SK-N-SH (cell line): ENCODE measurements at places on chromosomes 3 and 15. TPM values are rescaled to one million over a fixed set of nuclear protein-coding genes. Genes with fewer than 3 reads are reported as not detected.

LEKR1 gene
- 0.30 and 0.55 TPM in 2 replicates for polyA plus RNA-seq

EPHA6 gene
- not detected in 2 replicates for polyA plus RNA-seq

AQP9 gene
- polyA plus RNA-seq, result not detected in 2 replicates

ACOX2 gene
- polyA plus RNA-seq, result 7.1 and 9.0 TPM in 2 replicates

CDHR4 gene
- polyA plus RNA-seq, result 0.07 and 0.13 TPM in 2 replicates

OR5H15 gene
- polyA plus RNA-seq, result not detected in 2 replicates

SIDT1 gene
- polyA plus RNA-seq, result 0.02 and 0.03 TPM in 2 replicates

ACSBG1 gene
- under 0.01 and 0.02 TPM in 2 replicates for polyA plus RNA-seq

ATP13A5 gene
- polyA plus RNA-seq, result not detected in 2 replicates

SCN11A gene
- polyA plus RNA-seq, result 0.02 TPM in 2 replicates

TLR9 gene
- polyA plus RNA-seq, result 0.12 TPM in 1 of 2 replicates, not detected in the other

DNA sequence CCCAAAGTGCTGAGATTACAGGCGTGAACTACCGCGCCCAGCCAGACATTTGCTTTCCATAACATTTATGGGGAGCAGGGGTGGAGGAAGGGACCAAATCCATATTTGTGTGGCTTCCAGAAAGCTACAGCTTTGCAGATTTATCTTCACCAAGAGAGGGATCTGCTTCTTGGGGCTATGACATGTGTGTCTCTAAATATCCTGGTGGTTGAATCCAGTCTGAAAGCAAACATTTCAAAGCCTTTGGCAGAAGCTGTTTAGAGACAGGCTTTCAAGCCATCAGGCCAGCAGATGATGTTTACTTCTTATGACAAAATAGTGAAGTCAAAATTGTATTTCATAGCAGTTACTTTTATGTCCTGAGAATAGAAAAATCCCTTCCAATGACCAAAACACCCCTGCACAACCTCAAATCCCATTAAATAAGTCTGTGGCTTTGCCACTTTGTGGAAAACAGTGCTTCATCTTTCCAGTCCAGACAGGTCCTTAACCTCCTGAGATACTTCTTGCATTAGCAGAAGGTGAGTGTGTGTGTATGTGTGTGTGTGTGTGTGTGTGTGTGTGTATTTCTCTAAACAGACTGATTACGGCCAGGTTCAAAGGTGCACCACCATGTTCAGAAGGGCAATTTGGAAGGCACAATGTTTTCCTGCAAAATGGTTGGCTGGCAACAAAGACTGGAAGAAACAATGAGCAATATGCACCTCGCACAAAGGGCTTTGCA lies 191.4 kb upstream of the LRIG1 start:
- no peak overlapping the region for H3K4me3 ChIP-seq
- no peak for DNase-seq
- no peak overlapping the region for H3K27ac ChIP-seq
- no peaks in the 10 kb centered on the region for H3K36me3 ChIP-seq
- H3K4me1 ChIP-seq, result no peaks in the 10 kb centered on the region

DNA sequence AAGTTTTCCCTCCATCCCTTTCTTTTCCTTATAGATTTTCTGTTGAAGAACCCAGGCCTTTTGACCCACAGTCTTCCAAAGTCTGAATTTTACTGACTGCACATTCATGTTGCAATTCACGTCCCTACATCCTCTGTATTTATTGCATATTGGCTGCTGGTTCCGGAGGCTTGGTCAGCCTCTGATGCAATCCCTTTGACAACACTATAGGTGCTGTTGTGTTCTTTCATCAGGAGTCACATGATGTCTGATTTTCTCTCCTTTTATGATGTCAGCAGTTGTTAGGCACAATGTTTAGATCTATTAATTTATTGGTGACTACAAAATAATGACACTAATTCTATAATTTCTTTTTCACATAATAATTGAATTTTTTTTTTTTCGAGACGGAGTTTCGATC lies 8.7 kb downstream of the CYP1A1 start:
- DNase-seq, result no peak
- peaks cover 9% of the 10 kb centered on the region; the same call in 1 of the 2 replicates for H3K27me3 ChIP-seq
- H3K27ac ChIP-seq, result no peak overlapping the region
- no peak overlapping the region for H3K4me3 ChIP-seq
- H3K4me1 ChIP-seq, result no peaks in the 10 kb centered on the region
- no peaks in the 10 kb centered on the region for H3K36me3 ChIP-seq

GRCh38 chr15:77480859-77481633 lies 60.4 kb downstream of the HMG20A start:
- no peak overlapping the region for H3K4me3 ChIP-seq
- H3K36me3 ChIP-seq, result peaks cover 58% of the 10 kb centered on the region
- H3K27me3 ChIP-seq, result no peaks in the 10 kb centered on the region
- peak overlapping the region; percentile 43; the same call in 1 of the 2 replicates for H3K27ac ChIP-seq
- no peak for DNase-seq

DNA sequence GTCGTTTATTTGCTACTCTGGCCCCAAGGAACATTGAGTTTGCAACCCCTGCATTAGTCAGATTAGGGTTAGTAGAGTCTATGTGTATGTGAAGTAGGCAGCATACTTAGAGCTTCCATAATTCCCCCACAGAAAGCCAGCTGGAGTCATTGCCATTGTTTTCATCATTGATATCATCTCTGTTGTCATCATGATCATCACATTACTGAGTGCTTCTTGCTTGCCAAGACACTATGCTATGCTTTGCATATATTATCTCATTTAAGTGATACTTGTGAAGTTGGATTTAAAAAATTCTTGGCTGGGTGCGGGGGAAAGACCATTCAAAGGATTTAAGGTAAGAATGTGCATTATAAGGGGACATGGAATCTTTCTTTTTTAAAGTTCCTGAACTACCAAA lies 209.0 kb downstream of the CACNA2D3 start:
- H3K27me3 ChIP-seq, result no peaks in the 10 kb centered on the region
- DNase-seq, result no peak
- H3K36me3 ChIP-seq, result no peaks in the 10 kb centered on the region
- H3K4me1 ChIP-seq, result no peaks in the 10 kb centered on the region
- no peak overlapping the region for H3K4me3 ChIP-seq

DNA sequence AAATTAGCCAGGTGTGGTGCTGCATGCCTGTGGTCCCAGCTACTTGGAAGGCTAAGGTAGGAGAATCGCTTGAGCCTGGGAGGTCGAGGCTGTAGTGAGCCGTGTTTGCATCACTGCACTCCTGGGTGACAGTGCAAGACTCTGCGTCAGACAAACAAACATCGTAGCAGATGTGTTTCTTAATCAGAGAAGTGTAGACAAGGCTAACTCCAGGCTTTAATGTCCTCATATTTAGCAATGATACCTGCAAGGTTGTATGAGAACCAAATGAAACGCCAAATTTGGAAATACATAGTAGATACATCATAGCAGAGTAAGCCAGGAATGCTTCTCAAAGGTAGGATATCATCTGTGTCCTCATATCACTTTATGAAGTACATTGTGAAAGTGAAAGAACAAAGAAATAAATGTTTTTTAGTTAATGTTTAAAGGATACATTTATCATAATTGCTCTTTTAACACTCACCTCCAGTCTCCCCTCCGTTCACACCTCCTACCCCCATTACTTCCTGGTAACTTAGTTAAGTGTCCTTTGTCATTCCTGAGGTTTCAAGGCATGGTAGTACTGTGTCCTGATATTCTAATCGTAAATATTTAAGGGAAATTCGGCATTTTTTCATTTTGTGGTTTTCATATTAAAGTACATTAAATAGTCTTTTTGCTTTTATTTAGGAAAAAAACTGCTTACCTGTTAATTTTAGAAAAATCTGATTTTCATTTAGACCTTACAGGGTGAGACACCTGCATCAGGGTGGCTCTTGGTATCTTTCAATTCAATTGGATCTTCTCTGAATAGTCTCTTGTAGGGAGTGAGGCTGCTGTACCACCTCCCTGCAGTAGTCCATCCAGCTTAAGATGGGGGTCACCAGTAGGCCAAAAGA lies 96.1 kb downstream of the OPA1 start:
- no peak for DNase-seq
- H3K27me3 ChIP-seq, result no peaks in the 10 kb centered on the region

DNA sequence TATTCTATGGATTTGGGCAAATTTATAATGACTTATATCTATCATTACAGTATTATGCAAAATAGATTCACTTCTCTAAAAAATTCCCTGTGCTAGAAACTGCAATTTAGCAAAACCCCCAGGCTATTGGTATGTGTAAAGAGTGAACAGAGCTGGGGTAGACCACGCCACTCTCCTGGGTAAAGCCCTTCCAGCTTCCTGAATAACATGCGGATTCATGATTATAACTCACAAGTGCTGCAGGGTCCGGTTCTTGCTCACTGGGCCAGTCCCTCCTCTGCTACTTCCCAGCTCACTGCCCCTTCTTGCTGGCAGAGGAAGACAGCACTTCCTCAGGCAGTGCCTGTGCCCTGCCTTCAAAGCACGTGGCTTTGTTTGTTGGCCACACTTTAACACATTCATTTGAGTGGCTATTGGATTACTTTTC lies 4.1 kb downstream of the CD80 start:
- H3K4me3 ChIP-seq, result no peak overlapping the region
- DNase-seq, result no peak
- H3K36me3 ChIP-seq, result no peaks in the 10 kb centered on the region
- no peak overlapping the region for H3K27ac ChIP-seq
- H3K27me3 ChIP-seq, result no peaks in the 10 kb centered on the region

- no peaks in the 10 kb centered on the region for H3K36me3 ChIP-seq
- no peak overlapping the region for H3K27ac ChIP-seq
- no peak for DNase-seq
- H3K4me1 ChIP-seq, result no peaks in the 10 kb centered on the region
Observed at GRCh38 chr3:165532851-165533250, 304.4 kb downstream of the BCHE start.

DNA sequence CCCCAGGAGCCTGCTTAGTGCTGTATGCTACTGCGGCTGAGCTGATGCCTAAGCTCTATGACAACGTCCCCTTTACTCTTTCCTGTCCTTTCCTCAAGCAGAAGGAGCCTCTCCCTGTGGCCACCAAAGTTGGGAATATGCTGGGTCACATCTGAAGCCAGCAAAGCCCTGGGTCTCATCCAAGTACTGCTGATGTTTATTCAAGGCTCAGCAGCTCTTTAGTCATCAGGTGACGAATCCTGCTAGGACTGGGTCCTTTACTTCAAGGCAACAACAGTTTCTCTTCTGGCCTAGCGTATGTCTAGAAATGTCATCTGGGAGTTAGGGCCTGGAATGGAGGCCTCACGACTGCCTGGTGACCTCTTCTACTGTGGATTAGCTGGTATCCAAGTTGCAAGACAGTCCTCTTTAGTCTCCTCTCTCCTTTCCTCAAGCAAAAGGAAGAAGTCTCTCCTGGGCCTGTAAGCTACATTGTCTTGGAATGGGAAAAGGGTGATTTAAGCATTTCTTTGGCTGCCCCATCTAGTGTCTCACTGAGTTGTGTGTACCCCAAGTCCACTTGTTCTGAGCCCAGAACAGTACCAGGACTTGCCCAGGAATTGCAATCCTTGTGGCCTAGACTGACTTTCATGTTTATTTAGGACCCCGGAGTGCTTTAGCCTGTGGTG lies 63.9 kb downstream of the TNFAIP8L3 start:
- no peak for DNase-seq
- H3K27ac ChIP-seq, result no peak overlapping the region
- no peaks in the 10 kb centered on the region for H3K4me1 ChIP-seq
- H3K36me3 ChIP-seq, result no peaks in the 10 kb centered on the region
- H3K27me3 ChIP-seq, result no peaks in the 10 kb centered on the region
- no peak overlapping the region for H3K4me3 ChIP-seq

DNA sequence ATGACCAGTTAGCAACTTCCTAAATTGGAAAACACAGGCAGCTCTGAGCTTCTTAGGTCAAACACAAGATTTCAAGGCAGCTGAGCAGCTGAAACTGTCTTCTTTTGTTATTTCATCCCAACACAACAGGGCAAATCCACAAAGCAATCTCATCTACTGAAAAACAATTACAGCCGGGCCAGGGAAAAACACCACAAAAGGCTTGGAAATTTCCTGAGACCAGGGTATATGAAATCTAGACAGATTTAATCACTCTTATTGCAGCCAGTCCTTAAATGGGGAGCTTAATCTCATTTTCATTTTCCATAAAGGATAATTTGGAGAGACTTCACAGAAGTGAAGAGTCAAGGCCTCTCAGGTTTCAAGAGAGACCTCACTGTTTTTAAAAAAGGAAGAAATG lies 181.8 kb downstream of the SSR3 start:
- H3K27ac ChIP-seq, result peak overlapping the region; percentile 38; the same call in 1 of the 2 replicates
- H3K27me3 ChIP-seq, result no peaks in the 10 kb centered on the region
- H3K4me1 ChIP-seq, result peaks cover 23% of the 10 kb centered on the region
- H3K4me3 ChIP-seq, result no peak overlapping the region
- DNase-seq, result peak; percentile 27
- H3K36me3 ChIP-seq, result peaks cover 5% of the 10 kb centered on the region

- DNase-seq, result no peak
- H3K36me3 ChIP-seq, result no peaks in the 10 kb centered on the region
- H3K4me1 ChIP-seq, result peaks cover 14% of the 10 kb centered on the region; the same call in 1 of the 2 replicates
- no peak overlapping the region for H3K4me3 ChIP-seq
Observed at GRCh38 chr3:169143506-169143905, 520.0 kb downstream of the MECOM start.

DNA sequence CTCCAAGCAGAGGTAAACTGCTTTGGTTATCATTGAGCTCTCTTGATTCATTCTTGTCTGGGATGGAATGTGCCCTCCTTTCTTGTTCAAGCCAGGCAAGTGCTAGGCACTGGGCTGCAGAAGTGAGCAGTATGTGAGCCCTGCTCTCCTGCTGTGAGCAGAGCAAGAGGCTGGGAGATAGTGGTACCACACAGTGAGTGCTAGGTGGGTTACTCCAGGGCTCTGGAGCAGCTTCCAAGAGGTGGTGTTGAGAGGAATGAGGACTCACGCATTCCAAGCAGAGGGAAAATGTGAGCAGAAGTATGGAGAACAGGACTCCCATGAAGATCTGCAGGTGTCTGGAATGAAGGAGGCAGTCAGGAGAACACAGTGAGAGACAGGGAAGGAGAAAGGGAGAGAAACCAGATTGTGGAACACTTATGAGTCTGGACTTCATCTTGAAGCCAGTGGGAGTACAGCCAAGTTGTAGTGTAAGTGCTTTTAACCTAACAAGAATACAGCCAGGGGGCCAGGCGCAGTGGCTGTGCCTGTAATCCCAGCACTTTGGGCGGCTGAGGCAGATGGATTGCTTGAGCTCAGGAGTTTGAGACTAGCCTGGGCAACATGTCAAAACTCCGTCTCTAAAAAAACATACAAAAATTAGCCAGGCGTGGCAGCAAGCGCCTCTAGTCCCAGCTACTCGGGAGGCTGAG lies 199.9 kb upstream of the CTDSPL start:
- H3K4me3 ChIP-seq, result no peak overlapping the region
- no peak overlapping the region for H3K27ac ChIP-seq
- H3K4me1 ChIP-seq, result no peaks in the 10 kb centered on the region
- no peaks in the 10 kb centered on the region for H3K27me3 ChIP-seq

DNA sequence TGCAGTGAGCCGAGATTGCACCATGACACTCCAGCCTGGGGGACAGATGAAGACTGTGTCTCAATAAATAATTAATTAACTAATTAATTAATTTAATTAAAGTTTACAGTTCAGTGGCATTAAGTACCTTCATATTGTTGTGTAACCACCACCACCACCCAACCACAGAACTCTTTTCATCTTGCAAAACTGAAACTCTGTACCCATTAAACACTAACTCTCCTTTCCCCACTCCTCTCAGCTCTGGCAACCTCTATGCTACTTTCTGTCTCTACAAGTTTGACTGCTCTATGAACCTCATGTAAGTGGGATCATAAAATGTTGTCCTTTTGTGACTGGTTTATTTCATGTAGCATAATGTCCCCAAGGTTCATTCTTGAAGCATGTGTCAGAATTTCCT lies 259.3 kb upstream of the MDFIC2 start:
- H3K4me1 ChIP-seq, result no peaks in the 10 kb centered on the region
- DNase-seq, result no peak
- H3K4me3 ChIP-seq, result no peak overlapping the region
- H3K27me3 ChIP-seq, result no peaks in the 10 kb centered on the region
- H3K36me3 ChIP-seq, result no peaks in the 10 kb centered on the region

- H3K4me3 ChIP-seq, result no peak overlapping the region
- H3K27me3 ChIP-seq, result no peaks in the 10 kb centered on the region
- no peak for DNase-seq
- peaks cover 2% of the 10 kb centered on the region for H3K4me1 ChIP-seq
- peak overlapping the region; percentile 51 for H3K27ac ChIP-seq
- H3K36me3 ChIP-seq, result peaks cover 52% of the 10 kb centered on the region
Observed at GRCh38 chr15:29698030-29698701, 124.1 kb downstream of the TJP1 start.
